ENCODE measurements at places on chromosomes 11 and 22.

GRCh38 chr11:76062733-76063132, 143.6 kb downstream of the WNT11 start:
- no peak for DNase-seq

GRCh38 chr11:116185551-116185950, 587.2 kb downstream of the BUD13 start:
- no peak for DNase-seq

GRCh38 chr22:35400501-35400790, 506 bp downstream of the MCM5 start:
- DNase-seq = no peak

DNA sequence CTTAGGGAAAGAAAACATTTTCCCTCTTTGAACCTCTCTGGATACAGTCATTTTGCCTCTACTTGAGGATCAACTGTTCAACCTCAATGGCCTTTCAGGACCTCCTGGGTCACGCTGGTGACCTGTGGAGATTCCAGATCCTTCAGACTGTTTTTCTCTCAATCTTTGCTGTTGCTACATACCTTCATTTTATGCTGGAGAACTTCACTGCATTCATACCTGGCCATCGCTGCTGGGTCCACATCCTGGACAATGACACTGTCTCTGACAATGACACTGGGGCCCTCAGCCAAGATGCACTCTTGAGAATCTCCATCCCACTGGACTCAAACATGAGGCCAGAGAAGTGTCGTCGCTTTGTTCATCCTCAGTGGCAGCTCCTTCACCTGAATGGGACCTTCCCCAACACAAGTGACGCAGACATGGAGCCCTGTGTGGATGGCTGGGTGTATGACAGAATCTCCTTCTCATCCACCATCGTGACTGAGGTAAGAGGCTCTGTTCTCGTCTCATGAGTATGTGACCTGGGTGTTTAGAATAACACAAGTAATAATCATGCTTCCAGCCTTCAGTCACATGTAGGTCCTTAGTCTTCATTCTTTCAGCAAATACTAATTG, 495 bp downstream of the SLC22A9 start:
- no peak for DNase-seq
